Posterior vena cava (tissue), 2 donors: ENCODE measurements at places on chromosomes 2 and 18. TPM values are rescaled to one million over a fixed set of nuclear protein-coding genes. Genes with fewer than 3 reads are reported as not detected.

The MC5R gene
- not detected for total RNA-seq

The UNC80 gene
- not detected for total RNA-seq

- no peak for DNase-seq
These were observed 1139.4 kb upstream of the GYPC start for GRCh38 chr2:125516496-125517109.

GRCh38 chr2:32926708-32927084 is 20.1 kb upstream of the LTBP1 start:
- DNase-seq = no peak

The NR4A2 gene
- 15.5 TPM for total RNA-seq

DNA sequence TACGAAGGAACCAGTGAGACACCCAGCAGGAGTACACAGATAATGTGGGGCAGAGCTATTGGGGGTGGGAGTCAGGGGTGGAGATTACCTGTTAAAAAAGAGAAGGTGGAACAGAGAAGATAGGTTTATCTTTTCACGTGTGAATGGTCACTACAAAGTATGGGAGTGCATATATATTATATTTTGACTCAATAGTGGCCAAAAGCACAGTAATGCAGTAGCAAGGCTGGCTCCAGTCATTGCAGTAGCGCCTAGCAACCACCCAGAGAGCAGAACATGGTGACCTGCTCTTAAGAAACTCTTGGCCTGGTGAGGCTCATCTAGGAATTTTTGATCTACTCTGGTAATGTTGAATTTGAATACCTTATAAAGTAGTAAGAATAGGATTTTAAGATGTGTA is 1.0 kb downstream of the IMPACT start:
- DNase-seq = no peak

DNA sequence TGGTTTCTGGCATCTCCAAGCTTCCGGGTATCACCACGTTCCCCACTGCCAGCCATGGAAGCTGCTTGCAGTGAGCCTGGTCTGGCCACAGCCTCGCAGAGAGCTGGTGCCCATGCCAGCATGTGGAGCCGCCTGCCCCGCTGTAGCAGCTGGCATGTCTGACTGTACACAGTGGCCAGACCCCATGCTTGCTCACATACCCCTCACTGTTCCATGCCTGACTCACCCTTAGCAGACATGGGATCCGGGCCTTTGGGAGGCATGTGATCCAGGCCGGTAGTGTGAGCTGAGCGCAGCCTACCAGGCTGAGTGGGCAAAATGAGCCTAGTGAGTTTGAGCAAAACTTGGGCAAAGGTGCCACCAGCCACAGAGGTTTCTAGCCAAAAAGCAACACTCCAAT is 18.8 kb upstream of the RPRD1A start:
- no peak for DNase-seq

DNA sequence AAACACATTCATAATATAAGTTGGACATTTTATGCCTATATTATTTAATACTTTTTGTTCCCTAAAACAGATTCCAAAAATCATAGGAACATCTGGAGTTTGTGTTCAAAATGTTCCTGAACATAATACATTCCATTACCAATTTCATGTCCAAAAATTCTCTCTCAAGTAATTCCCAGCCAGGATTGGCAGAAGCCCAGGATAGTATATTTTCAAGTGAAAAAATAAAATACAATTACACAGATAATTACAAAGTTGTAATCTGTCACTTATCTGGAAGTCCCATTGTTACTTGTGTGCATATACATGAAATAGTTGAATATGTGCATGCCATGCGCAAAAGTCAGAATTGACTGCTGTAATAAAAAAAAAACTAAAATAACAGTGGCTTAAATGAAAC is 5.2 kb upstream of the SCN7A start:
- DNase-seq = no peak
